ENCODE measurements at places on chromosomes 1 and 21.

DNA sequence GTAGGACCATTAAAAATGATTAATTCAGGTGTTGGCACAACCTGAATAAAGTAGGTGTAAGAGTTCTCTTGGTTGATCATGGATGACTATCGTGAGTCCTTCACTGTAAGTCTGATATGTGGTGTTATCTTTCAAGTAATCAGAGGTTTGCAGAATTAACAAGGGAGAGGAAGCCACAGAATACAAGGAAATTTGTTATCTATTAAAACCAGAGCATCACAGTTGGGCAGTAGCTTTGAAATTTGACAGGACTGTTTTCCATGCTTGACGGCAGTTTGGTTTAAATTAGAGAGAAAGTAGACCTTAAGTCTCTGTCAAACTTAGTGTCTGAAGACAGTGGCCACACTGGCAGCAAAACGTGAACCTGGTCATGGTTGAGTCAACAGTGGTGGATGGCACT lies 139.5 kb upstream of the KCNK2 start:
- no peak for DNase-seq

- DNase-seq = no peak
Measured at GRCh38 chr1:75794382-75794781, 2.3 kb upstream of the MSH4 start.

DNA sequence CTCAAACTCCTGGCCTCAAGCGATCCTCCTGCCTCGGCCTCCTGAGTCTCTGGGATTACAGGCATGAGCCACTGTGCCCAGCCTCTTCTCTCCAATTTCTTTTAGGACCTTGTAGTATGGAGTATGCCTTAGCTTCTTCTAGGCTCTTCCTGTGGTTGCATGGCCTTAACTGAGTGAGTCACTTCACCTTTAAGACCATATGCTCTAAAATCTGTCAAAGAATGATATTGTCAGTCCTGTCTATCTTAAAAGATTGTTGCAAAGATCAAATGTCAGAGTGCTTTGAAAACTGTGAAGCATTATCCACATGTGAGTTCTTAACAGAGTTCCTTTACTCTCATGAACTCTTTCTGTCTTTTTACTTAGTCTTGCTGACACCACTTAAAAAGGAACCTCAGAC lies 37.2 kb downstream of the ATP2B4 start:
- no peak for DNase-seq

GRCh38 chr1:65255035-65255655 lies 54.2 kb upstream of the DNAJC6 start:
- no peak for DNase-seq

DNA sequence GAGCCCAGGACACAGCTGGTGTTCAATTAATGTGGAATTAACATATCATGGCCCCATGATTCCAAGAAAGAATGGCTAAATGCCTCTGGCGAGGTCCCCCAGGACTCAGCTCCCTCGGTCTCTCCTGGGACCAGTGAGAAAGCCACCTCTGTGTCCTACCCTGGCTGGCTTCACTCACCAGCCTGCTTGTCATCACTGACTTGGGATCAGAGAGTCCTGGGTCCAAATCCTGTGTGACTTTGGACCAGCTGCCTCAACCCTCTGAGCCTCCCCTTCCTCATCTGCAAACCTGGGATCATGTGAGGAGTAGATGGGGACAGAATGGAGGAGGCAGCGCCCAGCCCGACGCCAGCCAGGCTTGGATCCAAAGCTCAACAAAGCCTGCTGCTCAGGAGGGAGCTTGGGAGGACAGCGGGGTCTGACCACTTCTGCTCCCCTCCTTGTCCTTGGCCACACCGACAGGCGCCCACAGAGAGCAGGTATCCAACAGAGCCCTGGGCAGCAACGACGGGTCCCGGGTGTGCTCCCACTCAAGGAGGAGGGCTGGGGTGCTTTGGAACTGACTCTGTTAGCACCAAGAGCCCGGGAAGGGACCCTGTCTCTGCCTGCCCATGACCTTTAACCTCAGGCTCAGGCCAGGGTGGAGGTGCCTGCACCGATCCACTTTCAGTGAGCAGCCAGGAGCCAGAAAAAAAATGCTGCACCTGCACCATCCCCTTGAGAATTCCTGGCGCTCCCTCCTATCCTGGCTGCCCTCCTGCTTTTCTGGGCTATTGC lies 3.2 kb downstream of the SH2D5 start:
- no peak for DNase-seq

DNA sequence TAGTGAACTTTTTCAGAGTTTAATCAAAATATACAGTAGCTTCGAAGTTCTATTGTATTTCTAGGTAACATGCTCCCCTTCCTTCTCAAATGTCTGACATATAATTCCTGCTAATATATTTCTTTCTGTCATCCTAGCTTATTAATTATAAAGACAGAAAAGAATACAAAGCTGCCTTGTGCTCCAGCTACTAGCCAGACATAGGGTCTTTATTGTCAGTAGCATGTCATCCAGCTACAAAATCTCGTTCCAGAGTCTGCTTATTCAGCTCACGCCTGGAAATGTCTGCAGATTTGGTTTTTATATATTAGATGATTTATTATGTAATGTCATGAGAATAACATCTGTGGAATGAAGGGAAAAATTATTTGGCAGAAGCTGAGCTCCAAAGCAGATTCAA lies 1102.8 kb downstream of the BRINP3 start:
- DNase-seq = no peak

DNA sequence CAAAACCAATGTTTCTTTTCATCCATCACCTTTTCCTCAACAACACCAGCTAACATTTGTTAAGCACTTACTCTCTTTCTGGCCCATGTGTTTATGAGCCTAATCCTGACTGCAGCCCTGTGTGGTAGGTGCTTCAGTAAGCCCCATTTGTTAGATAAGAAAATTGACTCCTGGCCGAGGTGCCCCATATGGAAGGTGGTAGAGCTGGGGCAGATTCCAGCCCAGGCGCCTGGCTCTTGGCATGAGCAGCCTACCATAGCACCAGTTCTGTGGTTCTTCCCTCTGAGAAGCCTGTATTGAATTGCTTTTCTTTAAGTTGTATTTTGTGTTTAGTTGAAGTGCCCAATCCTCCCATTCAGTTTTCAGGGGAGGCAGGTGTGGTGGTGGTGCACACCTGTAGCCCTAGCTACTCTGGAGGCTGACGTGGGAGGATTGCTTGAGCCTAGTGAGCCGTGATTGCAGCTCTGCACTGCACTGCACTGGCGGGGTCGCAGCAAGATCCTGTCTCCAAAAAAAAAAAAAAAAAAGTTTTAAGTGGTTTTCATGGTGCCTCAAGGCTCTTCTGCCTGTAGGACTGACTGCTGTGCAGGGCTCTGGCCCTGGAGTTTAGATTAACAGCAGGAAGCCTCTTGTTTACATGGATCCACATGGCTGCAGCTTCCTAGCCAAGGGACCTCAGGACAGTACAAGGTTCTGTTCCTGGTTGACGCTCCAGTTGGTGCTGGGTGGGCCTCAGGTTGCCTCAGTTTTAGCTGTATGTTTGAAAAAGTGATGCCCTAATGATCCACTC lies 125.9 kb downstream of the MRPS6 start:
- no peak for DNase-seq

DNA sequence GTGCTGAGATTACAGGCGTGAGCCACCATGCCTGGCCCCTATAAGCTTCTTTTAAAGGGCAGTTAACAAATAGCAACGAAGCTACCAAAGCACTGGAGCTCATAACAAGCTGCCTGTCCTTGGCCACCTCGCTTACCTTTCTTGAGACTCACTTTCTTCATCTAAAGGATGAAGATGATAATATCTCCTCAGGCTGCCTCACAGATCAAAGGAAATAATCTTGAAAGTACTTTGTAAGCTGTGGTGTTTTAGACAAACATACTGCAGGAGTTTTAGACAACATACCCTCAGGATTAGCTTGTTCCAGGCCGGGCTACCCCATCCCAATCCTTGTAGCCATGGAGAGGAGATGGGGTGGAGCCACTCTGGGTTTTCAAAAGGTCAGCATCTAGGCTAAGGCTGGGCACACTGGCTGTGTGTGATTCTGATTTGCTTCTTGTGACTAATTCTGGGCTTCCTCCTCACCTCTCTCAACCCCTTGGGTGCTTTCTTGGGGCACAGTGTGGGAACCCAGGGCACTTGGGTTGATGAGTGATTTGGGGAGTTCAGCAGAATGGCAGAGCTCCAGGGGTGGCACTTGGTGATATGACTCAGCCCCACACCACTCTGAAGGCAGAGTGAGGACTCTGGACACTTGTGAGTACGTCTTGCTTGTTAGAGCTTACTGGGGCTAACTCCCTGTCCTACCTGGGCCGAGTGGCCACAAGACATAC lies 5.2 kb downstream of the GPR25 start:
- peak; percentile 26 for DNase-seq

DNA sequence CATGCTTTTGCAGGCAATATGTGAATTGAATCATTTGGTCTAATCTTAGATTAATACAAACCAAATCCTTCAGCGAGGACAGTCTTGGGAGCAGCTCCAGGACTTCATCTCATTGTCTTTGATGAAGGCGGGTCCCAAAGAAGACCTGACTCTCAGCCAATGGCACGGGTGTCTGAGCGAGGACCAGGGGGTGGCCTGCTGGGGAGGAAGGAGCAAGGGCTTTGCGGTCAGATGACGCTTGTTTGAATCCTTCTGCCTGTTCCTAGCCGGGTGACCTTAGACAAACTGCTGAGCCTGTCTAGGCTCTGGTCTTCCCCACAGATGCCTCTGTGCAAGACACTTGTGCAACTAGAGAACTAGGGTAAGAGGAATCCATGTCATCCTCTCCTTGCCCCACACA lies 312.1 kb upstream of the VAMP3 start:
- no peak for DNase-seq

GRCh38 chr21:29708401-29708800 lies 231.4 kb downstream of the GRIK1 start:
- DNase-seq = no peak

DNA sequence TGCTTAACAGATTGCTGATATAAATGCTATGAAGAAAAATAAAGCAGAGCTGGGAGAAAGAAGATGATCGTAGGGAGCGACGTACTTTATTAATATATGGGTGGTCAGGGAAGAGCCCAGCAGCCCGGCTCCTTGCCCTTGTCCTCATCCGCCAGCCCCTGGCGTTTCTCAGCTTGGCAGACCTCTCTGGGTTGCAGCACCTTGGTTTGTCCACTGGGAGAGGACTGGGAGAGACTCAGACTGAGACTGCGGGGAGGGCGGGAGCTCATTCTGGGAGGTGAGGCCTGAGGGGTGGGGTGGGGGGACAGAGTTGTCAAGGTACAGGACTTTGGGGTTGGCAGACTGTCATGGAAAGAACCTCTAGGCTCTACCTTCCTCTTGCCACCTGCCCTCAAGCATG lies 3.3 kb upstream of the S100A3 start:
- DNase-seq = no peak

GRCh38 chr1:198499588-198499987 lies 40.9 kb downstream of the ATP6V1G3 start:
- DNase-seq = no peak

DNA sequence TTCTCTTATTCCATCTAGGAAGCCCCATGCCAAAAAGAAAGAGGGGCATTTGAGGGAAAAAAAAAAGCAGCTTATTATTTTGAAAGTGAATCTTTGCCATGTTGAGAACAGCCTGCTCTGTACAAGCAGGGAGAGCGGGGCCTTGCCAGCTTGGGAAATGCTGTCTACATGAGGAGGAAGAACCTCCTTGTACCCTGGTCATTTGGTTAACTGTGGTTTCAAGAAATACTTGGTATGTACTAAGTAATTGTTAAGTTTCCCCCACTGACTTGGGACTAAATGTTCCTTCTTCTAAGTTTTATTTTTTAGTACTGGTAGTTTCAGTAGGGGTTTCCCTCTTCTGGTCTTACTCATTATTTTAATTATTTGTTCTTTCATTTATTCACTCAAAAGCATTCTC lies 144.1 kb upstream of the HOOK1 start:
- no peak for DNase-seq

DNA sequence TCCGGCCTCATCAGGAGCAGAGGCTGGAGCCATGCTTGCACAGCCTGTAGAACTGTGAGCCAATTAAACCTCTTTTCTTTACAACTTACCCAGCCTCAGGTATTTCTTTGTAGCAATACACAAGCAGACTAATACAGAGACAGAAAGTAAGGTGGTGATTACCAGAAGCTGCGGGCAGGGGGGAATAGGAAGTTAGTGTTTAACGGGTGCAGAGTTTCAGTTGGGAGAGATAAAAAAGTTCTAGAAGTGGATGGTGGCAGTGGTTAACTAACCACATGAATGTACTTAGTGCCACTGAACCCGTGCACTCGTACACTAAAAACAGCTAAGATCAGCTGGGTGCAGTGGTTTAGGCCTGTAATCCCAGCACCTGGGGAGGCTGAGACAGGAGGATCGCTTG lies 80.4 kb upstream of the TARDBP start:
- DNase-seq = no peak

DNA sequence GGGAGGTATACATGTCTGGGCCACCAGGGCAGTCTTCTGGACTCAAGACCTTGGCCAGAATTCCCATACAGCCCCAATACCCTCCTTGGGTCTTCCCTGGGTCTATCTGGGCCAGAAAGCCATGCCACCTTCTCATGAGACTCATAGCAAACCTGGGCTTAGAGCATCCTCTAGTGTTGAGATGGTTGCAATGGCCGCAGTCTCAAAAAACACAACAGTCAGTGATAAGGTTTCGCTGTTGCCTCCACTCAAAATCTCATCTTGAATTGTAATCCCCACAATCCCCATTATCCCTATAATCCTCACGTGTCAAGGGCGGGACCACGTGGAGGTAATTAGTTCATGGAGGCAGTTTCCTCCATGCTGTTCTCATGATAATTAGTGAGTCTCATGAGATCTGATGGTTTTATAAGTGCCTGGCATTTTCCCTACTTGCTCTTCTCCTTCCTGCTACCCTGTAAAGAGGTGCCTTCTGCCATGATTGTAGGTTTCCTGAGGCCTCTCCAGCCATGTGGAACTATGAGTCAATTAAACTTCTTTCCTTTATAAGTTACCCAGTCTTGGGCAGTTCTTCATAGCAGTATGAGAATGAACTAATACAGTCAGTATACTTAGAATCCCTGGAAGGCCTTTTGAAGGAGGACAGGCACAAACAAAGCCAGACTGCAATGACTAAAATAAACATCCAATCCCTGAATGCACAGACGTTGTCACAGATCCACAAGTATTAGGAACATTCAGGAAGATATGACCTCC lies 77.0 kb downstream of the CTH start:
- no peak for DNase-seq

GRCh38 chr21:38129711-38130110 lies 127.1 kb upstream of the KCNJ15 start:
- DNase-seq = no peak

DNA sequence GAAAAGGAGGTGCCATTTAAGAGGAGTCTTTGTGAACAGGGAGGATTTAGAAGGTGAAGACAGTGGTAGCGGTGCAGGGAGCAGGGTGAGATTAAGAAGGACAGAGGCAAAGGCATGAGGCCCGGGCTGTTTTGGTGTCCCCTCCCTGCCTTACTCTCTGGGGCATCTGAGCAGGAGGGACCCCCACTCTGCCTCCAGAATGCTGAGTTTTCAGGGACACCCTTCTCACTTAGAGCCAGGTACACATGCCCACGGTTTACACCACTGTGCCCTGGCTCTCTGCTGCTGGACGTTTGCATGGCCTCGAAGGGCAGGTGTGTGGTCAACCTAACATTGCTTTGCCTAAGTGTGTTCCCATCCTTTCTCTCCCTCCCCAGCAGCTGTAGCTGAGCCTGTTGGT lies 20.5 kb upstream of the PARP1 start:
- DNase-seq = no peak

Measured in stimulated activated CD4-positive, alpha-beta T cell treated with anti-CD3 and anti-CD28 coated beads, Interleukin-2, amount 100 ng/mL, for 4 hours (primary cell).